ENCODE measurements at places on chromosomes 7 and 10.

- DNase-seq: peak; percentile 23
Measured at GRCh38 chr10:52031771-52032170, 282.3 kb upstream of the DKK1 start.

DNA sequence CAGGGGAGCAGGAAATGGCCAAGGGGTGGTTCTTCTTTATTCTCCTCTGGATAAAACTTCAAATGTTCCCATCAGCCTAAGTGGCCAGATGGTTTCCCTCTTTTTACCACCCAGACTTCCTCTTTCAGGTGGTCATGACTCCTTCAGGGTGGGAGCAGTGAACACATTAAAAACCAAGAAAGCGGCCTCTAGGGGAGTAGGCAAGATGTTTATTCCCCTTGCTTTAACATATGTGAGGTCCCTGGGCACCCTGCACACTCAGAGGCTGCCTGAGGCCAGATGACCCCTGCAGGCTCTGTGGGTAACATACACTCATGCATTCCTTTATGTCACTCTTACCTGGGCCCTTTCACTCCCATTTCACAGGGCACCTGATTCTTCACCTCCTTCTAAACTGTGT lies 357.4 kb downstream of the ABCA13 start:
- DNase-seq: no peak

DNA sequence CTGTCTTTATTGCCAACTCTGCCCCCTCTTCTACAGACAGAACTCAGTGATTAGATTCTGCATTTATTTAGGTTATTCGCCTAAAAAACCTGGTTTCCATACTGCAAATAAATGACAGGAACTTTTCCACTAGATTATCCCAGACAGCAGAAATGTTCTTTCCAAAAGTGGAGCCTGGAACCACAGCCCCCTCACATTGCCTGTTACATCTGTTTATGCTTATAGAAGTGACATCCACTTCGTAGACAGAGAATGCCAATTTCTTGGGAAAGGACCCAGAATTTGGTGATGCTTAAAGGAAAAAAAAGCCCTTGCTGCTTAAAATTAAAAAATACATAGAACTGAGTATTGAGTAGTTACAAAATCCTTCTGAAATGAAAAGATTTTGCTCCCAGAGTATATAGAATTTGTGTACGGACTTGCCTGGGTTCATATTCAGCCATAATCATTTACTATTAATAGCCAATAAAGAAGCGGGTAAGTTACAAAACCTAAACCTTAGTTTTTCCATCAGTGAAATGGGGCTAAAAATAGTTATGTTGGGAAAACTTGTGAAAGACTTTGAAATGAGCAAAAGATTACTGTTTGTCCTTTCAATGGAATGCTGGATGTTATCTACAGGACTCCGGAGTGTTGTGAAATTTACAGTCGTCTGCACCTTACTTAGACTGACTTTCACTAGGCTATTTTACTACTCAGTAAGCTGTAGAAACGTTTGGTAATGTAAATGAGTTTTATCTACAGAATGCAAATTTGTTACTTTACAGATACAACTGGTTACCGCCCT lies 1.1 kb upstream of the PPP1R9A start:
- no peak for DNase-seq

GRCh38 chr7:36862771-36863261 lies 138.5 kb upstream of the AOAH start:
- DNase-seq: no peak

- DNase-seq: no peak
Measured at GRCh38 chr7:144090667-144091066, 4.6 kb downstream of the OR2A12 start.

GRCh38 chr7:68180761-68181160 lies 1184.1 kb downstream of the TYW1 start:
- no peak for DNase-seq

- peak; percentile 24 for DNase-seq
Measured at GRCh38 chr7:13257661-13258060, 570.2 kb downstream of the ARL4A start.

GRCh38 chr7:102834466-102834865 lies 78.3 kb upstream of the LRRC17 start:
- peak; percentile 54 for DNase-seq

DNA sequence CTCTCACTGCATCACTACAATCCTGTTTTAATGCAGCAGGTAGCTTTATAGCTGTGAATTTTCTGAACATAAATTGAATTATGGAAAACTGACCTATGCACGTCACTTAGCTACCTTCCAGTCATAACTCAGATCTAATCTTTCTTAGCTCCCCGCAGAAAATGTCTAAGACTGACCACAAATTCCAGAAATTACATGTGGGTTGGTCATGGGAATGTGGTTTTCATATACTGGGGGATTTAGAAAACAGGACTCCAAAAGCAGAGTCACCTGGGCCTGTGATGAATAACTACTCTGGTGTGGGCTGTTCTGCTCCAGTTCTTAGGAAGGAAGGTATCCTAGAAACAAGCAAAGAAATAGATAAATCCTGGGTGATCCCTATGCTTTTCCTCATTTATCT lies 178.4 kb upstream of the LRRTM3 start:
- DNase-seq: peak; percentile 14

DNA sequence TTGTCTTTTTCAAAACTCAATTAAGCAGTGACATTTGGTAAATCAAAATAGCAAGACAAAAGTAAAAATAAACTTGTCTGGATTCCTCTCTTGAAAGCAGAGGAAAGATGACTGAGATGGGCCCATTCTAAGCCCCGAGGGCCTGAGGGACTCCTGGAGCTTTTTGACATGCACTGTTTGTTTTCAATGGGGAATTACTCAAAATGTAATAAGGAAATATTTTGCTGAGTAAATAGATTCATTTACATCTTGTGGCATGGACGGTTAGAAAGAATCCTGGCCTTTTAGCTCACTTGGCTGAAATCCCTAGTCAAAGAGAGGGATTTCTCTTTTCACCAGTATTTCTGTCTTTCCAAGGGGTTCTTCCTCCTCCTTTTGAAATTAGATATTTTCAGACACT lies 108.0 kb downstream of the MKX start:
- DNase-seq: no peak

DNA sequence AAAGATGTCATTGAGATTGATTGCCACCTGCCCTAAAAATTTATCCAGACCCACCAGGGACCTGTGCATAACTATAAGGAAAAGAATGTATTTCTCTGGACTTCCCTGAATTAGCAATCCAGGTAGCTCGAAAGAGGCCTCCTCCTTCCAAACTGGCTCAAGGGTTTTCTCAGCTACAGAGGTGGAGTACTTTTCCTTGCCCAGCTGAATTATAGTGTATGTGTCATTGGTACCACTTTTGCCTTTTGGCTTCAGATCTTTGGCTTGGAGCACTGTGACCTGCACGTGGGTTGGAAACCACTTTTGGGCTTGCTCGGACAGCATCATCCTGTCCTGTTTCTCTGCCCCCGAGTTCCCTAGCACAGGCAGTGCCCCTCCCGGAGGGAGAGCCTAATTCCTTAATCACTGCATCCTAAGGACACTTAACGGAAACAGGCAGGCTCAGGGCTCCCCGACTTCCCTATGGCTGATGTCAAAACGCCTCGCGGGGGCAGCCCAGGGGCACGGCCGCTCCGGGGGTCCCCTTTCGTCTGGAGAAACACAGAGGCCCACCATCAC lies 825 bp downstream of the RAB11FIP2 start:
- peak; percentile 68 for DNase-seq

GRCh38 chr7:29300649-29301048 lies 106.1 kb downstream of the CHN2 start:
- no peak for DNase-seq

DNA sequence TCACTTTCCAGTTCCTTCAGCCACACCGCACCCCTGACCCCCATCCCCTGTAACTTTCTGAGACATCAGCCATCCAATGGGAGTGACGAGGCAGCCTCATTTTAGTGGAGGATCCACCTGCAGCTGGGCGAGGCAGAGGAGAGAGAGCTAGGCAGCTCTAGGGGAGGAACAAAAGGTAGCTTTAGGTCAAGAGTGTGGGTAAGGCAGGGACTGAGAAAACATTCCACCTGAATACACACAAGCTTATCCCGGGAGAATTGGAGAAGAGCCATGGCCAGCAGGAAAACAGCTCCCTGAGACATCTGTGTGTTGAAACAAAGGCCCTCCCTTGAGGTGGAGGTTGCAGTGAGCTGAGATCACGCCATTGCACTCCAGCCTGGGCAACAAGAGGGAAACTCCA lies 6.7 kb upstream of the KLRG2 start:
- no peak for DNase-seq

- no peak for DNase-seq
Measured at GRCh38 chr10:93392121-93392520, 90.0 kb downstream of the MYOF start.

DNA sequence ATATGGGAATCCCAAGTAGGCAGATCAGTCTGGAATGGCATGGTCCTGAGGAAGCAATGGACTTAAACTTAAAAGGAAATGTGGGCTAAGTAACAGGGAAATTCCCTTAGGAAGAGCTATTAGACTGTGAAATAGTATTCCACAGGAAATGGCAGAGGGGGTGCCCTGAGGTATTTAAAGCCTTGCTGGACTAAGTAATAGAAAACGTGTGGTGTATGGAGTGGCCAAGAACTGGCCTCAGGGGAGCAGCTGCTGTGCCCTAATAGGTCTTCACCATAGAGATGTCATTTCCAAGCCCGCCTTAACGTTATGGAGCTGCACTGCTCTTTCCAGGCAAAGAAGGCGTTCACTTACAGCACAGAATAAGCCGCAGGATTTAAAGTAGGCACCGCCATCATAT lies 365.2 kb upstream of the ZMIZ1 start:
- DNase-seq: no peak

DNA sequence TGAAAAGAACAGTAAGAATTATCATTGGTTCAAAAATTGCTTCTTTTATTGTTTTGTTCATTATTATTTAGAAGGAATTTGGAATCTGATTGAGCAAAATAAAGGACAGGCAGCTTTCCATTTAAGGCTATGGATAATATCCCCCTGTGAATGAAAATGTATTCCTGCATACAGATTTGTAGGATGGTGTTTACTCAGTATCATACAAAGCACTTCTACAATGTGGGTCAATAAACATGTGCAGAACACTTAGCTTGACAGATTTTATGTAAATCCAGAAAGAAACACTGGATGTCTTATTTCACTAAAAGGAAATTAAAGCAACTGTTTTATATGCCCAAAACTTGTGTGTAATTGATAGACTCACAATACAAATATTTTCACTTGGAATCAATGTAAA lies 189.7 kb downstream of the THSD7A start:
- no peak for DNase-seq

GRCh38 chr10:20303453-20304152 lies 487.4 kb downstream of the PLXDC2 start:
- no peak for DNase-seq

DNA sequence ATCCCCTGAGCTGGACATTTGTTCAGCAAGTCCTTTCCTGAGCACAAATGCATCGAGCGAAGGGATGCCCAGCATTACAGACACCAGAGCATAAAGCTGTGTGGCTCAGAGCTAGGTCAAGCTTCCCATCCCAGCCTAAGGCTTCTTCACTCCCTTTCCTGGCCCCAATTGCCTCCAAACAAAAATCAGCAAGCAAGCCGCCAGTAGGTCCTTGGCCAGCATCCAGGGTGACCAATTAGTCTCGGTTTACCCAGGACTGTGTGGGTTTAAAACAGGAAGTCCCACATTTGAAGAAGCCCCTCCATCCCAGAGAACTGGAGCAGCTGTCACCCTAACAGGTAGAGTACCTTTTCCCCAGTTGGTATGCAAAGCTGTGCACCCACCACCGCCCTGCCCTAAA lies 51.2 kb downstream of the PRKAG2 start:
- no peak for DNase-seq

DNA sequence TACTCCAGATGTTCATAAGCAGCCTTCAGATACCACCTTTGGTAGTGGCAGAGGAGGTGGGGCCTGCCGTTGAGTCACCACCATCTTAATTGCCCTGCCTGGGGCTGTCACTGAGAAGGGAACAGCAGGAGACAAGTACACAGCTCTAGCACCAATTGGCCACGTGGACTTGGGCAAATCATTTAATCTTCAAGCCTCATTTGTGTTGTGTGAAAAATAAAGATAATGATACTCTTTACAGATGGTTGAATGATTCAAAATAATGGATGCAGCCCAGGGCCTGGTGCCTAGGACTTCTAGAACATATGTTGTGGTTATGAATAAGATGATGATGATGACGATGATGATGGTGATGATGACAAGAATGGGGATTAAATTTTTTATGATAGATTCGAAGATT lies 111.9 kb upstream of the ADAM12 start:
- DNase-seq: no peak

DNA sequence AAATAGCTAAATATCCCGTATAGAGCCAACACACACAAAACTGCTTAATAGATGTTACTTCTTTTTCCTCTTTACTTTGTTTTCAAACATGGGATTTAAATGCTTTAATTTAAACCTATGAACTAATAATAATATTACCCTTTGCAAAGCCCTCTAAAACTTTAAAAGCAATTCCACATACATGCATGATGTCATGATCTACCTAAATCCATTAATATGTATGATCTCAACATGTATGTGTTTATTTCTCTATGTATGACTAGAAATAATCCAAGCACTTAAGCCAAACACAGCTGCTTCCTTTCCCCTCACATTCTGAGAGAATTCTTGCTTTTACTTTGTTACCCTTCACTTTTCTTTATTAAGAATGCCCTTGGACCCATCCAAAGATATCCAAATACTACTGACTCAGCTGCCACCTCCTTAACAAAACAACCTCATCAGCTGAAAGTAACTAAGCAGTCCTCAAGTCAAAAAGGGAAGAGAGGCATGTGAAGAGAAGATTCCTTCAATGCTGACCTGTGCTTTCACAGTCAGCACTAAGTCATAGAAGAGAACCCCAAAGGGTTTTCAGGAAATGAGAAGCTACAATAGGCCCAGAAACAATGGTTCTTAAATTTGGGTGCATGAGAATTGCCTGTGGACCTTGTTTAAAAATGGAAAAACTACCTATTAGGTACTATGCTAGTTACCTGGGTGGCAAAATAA lies 266.4 kb upstream of the LRGUK start:
- DNase-seq: no peak

DNA sequence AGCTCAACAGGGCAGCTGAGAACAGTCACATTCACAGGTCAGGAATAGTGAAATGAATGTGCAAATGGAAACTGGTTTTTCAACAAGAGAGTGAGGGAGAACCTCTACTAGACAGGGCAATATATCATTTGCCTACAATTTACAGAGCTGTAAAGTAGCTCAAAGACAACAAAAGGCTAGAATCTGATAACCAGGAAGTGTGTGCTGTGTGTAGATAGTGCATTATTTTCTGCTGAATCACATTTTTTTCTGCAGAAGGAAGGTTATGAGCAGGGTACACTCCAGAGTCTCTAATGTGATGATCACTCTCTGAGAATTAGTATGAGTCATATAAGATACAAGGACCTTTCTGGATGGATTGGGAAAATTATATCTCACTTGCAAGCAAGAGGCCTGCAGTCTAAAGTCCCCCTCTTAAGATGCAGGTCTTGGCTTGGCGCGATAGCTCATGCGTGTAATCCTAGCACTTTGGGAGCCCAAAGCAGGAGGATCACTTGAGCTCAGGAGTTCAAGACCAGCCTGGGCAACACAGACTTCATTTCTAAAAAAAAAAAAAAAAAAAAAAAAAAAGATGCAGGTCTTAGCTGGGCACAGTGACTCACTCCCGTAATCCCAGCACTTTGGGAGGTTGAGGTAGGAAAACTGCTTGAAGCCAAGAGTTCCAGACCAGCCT lies 59.9 kb upstream of the COBL start:
- DNase-seq: peak; percentile 55
